OCI-LY7 (cell line): ENCODE measurements at places on chromosomes 4 and X. TPM values are rescaled to one million over a fixed set of nuclear protein-coding genes. Genes with fewer than 3 reads are reported as not detected.

DNA sequence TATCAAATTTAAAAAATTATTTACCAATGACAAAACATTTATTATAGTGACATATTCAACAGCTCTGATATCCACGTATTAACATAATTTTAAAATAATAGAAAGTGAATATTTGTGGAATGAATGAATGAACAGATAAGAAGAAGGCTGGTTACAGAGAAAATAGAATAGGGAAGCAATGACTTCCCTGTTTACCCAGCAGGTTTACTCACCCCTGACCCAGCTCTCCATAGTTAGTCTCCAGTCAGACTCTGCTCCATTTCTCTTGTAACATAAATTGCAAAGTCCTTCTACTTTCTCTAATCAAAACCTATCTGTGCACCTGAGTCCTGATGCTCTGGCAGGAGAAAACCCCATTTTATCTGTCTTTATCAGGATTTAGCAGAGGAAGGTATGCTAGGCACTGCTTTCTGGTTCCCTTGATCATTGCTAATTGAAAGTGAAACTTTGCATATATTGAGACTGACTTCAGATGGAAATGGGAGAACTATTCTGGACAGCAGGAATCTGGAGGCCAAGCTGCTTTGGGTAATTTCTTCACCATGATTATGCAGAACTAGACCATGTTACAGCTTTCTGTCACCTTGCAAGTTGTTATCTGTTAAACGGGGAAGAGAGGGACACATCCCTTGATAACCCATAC is 363.0 kb downstream of the FAT4 start:
- DNase-seq = no peak

DNA sequence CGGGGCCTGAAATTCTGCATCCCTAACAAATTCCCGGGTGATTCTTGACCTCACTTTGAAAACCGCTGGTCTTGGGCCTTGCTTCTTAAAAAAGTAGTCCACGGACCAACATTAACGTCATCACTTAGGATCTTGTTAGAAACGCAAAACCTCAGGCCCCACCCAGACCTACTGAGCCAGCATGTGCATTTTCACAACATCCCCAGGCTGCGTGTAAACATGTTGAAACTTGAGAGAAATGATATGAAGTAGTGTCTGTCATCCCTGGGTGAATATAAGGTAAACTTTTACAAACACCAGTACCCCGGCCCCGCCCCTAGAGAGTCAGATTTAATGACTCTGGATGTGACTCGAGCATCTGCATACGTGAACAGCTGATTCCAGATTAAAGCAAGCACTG is 33.7 kb downstream of the SORBS2 start:
- DNase-seq = no peak

- DNase-seq = no peak
These were observed 189.9 kb upstream of the PGRMC2 start for GRCh38 chr4:128477540-128477939.

GRCh38 chrX:24877854-24878650 is 137.7 kb downstream of the ARX start:
- no peak for DNase-seq

Gene NXF2B
- not detected in 2 replicates for total RNA-seq

Gene XG
- total RNA-seq = not detected in 2 replicates
